Uterus (tissue), 4 donors: ENCODE measurements at places on chromosomes 12 and 14. TPM values are rescaled to one million over a fixed set of nuclear protein-coding genes. Genes with fewer than 3 reads are reported as not detected.
A peak's percentile ranks its signal among the peaks of the same experiment; 100 is the strongest.

The LRP1-AS gene
- total RNA-seq, result not detected

GRCh38 chr12:42742716-42743115, 153.2 kb upstream of the PRICKLE1 start:
- DNase-seq, result no peak

The PRB2 gene
- total RNA-seq, result not detected

- DNase-seq, result no peak
Observed at GRCh38 chr14:75249251-75249957, 29.2 kb upstream of the FOS start.

GRCh38 chr14:22887260-22887989, 4.4 kb downstream of the REM2 start:
- peak; percentile 52 for DNase-seq

GRCh38 chr12:71792599-71792998, 37.9 kb downstream of the RAB21 start:
- no peak for DNase-seq

GRCh38 chr14:100605230-100605629, 18.0 kb upstream of the BEGAIN start:
- no peak for DNase-seq

- DNase-seq, result no peak
Observed at GRCh38 chr14:80202888-80203562, 8.3 kb downstream of the DIO2 start.

- no peak for DNase-seq
Observed at GRCh38 chr12:106032623-106032925, 106.2 kb downstream of the NUAK1 start.

- no peak for DNase-seq
Observed at GRCh38 chr14:96139879-96140278, 64.8 kb upstream of the BDKRB2 start.

DNA sequence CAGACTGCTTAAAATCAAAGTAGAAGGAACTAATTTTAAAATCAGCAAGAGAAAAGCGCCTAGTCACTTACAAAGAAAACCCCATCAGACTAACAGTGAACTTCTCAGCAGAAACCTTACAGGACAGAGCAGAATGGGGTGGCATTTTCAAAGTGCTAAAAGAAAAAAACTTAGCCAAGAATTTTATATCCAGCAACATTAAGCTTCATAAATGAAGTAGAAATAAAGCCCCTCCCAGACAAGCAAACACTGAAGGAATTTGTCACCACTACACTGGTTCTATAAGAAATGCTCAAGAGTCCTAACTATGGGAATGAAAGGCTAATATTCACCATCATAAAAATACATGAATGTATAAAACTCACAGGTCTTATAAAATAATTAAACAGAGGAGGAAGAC, 6.4 kb upstream of the ZNF268 start:
- no peak for DNase-seq

The KRT71 gene
- not detected for total RNA-seq

GRCh38 chr14:101535701-101536207, 25.5 kb upstream of the DIO3 start:
- no peak for DNase-seq

The SAMD4A gene
- 46.9 TPM for total RNA-seq
